ENCODE measurements at places on chromosomes 1 and 21. TPM values are rescaled to one million over a fixed set of nuclear protein-coding genes. Genes with fewer than 3 reads are reported as not detected.

MAEL gene
- 0.18 TPM for total RNA-seq

RHBG gene
- not detected for total RNA-seq

FAM229A gene
- total RNA-seq: 3.2 TPM

OR6P1 gene
- total RNA-seq: not detected

GJC2 gene
- 0.49 TPM for total RNA-seq
